Activated CD8-positive, alpha-beta T cell treated with anti-CD3 and anti-CD28 coated beads for 36 hours (primary cell): ENCODE measurements at places on chromosomes 2 and 18.

DNA sequence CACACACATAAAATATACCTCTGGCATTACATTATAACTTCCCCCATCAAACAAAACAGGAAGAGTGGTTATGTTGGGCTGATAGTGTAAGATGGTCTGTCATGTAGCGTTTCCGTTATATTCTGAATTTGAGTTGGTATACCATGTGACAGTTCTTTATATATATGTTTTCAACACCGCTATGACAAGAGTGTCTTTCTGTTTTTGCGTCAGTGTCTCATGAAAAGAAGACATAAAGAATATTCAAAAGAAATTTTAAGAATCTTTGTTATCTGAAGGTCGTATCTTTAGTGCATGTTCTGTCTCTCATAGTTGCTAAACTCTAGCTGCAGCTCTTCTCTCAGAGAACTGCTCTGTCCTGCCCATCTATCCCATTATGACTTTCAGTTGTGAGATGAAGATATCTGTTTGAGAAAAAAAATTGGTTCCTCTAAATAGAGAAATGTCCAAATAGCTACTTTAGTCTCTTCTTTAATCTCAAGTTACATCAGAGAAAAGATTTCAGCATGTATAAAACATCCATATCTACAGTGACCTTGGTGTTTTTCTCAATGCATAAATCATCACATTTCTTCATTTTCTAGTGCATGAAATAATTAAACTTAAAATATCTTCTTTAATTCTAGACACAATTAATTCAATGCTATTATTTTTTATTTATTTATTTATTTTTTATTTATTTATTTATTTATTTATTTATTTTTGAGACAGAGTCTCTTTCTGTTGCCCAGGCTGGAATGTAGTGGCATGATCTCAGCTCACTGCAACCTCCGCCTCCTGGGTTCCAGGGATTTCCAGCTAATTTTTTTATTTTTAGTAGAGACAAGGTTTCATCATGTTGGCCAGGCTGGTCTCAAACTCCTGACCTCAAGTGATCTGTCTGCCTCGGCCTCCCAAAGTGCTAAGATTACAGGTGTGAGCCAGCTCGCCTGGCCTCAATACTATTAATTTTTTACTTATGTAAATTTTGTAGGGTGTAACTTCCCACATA, 24.3 kb upstream of the PSME4 start:
- H3K27me3 ChIP-seq: no peaks in the 10 kb centered on the region
- peaks cover 4% of the 10 kb centered on the region for H3K36me3 ChIP-seq

GRCh38 chr2:177059293-177059692, 153.3 kb upstream of the HNRNPA3 start:
- no peaks in the 10 kb centered on the region for H3K27me3 ChIP-seq
- no peak overlapping the region for H3K27ac ChIP-seq
- no peak for DNase-seq
- H3K36me3 ChIP-seq: no peaks in the 10 kb centered on the region

DNA sequence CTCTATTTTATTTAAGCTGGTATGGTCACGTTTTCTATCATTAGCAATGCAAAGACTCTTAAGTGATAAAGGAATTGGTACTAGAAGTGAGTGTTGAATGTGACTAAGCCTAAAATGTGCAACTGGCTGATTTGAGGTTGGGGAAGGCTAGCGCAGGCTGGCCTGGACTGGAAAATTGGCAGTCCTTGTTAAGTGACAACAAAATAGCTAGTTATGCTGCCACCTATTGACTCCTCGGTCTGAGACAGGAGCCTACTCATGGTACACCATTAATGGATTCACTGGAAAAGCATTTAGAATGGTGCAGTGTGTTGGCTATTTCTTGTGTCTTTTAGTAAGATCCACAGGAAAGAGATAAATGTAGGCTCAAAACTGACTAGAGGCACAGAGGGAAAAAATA, 5.7 kb upstream of the WIPF1 start:
- peak; percentile 79 for DNase-seq
- H3K4me3 ChIP-seq: no peak overlapping the region
- peaks cover 54% of the 10 kb centered on the region for H3K36me3 ChIP-seq
- H3K27ac ChIP-seq: peak overlapping the region; percentile 77
- H3K4me1 ChIP-seq: peaks cover 91% of the 10 kb centered on the region

GRCh38 chr18:72316497-72316896, 227.6 kb downstream of the CBLN2 start:
- DNase-seq: no peak
- H3K36me3 ChIP-seq: no peaks in the 10 kb centered on the region
- H3K27ac ChIP-seq: no peak overlapping the region
- H3K27me3 ChIP-seq: no peaks in the 10 kb centered on the region
- no peak overlapping the region for H3K4me3 ChIP-seq

DNA sequence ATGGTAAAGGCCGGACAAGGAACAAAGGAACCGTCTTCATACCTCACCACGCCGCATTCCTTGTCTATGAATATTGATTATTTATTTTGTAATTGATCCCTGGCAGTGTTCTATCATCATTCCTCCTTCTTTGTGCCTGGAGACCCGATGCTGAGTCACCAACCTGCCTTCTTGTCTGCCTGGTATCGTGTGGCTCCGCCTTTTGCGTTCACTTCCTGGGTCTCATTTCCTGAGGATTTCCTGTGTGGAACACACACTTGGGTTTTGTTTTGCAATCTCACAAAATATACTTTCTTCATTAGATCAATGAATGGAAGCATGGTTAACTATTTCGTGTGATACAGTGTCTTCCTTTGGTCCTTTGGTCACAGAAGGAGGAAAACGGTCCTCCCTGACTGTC, 95.5 kb upstream of the SNTG2 start:
- H3K4me3 ChIP-seq: no peak overlapping the region
- DNase-seq: no peak
- H3K4me1 ChIP-seq: peaks cover 16% of the 10 kb centered on the region
- no peaks in the 10 kb centered on the region for H3K27me3 ChIP-seq
